Right lung (tissue), 10 donors: ENCODE measurements at places on chromosomes 1 and 21. TPM values are rescaled to one million over a fixed set of nuclear protein-coding genes. Genes with fewer than 3 reads are reported as not detected.
A peak's percentile ranks its signal among the peaks of the same experiment; 100 is the strongest.

- DNase-seq: no peak
Measured at GRCh38 chr1:91454136-91454535, 46.5 kb upstream of the CDC7 start.

DNA sequence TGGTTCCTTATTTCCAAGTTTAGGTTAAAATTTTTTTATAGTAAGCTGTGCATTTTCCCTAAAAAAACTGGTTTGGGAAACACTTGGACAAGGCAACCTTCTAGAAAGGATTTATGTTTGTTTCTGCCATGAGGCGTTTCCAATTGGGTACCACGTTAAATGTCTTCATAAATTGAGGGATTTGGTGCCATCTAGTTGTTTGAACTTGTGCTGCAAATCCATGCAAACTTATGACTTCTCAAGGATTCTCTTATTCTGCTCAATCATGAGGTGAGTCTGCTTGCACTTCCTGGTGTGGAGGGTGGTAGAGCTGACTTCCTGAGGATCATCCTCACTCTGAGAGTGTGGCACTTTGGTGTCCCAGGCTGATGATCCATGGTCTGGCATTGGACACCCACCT lies 123.3 kb downstream of the PCNX2 start:
- DNase-seq: no peak

PGLYRP4 gene
- not detected for polyA plus RNA-seq

DNA sequence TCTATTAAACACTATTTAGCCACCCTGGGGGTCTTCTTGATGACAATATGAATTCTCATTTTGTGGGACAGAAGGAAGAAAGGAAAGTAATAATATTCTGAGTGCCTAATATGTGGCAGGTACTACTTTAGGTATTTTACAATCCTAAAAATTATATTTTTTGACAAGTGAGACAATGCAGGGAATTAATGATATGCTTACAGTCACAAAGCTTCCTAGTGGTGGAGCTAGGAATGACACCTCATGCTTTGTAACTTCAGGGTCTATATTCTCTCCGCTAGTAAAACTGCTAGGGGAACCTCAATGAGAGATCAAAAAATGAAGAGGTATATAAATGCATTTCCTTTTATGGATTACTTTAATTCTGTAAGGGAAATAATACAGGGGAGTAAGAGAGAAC lies 44.3 kb downstream of the TPR start:
- DNase-seq: no peak

DNA sequence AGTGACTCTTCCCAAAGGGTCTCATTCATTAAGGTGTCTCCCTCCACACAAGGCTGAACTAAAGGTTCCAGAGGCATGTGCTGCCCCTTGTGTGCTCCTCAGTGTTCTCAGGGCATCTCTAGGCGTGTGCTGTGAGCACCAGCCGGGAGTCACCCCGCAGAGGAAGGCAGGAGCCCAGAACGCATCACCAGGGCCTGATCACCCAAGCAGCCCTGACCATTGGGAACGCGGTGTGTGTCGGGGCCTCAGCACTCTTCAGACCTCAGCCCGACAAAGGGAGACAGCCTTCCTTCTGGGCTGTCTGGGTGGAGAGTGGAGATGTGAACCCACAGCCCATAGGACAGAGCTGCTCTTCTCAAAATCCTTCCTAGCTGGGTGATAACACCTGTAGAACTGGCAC lies 9.1 kb downstream of the SLC37A1 start:
- DNase-seq: no peak

RGS8 gene
- not detected for polyA plus RNA-seq

COL8A2 gene
- polyA plus RNA-seq: 0.58 TPM

SLAMF9 gene
- polyA plus RNA-seq: not detected

DNA sequence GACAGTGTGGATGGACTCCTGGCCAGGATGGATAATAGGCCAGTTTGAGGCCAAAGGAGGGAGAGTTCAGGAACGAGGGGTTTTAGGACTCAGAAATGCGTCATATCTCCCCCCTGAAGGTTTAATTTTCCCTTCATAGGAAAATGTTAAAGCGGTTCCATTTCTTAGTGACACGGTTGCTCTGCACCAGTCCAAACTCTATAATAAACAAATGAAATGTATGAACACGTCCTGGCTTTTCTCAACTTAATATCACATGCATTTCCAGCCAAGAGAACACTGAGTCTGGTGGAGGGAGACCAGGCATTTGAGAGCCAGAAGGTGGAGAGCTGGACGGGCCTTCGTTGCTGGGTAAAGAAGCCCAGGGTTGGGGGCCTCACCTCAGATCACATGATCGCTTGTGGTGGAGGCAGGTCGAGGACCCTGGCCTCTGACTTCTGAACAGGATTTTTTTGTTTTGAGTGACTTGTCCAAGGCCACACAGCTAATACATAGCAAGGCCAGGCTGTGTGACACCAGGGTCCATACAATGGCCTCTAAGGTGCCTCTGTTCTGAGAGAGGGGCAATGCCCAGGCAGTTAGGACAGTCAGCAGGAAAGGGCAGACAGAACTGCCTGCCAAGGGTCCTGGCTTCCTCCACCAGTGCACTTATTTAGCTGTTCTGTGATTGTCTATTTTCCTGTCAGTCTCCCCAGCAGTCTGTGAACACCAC lies 11.4 kb downstream of the SLC1A7 start:
- no peak for DNase-seq

DNA sequence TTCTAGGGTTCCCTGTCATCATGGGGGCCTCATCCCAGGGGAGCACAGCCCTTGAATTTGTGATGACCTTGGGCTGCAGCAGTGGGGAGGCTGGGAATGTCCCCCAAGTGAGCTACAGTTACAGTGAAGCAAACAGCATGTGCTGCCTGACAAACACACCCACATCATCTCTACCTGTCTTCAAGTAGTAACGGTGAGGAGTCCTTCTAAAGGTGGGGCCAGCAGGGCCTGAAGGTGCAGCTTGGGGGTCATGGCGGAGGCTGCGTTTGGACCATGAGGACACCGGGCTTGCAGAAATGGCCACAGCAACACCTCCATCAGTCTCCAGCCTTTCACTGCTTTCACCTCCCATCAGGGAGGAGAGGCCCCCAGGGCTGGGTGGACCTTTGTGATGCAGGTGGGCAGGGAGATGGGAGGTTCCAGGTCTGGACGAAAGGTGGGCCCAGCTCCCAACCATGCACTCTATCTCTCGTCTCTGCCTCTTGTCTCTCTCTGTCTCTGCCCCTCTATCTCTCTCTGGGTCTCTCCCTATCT lies 55.7 kb downstream of the WNT9A start:
- DNase-seq: no peak

DNA sequence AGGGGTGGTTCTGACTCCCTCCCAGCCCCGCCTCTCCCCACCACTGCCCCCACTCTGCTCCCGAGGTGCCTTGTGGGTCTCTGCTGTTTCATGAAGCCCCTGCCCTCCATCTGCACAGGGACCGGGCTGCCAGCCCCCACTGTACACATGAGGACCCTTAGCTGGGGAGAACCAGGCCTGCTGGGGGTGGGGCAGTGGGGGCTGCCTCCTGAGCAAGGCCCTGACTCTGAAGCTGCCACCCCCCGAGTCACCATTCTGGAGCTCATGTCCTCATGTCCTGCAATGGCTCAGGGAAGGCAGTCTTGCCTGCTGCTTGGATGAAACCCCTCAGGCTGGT lies 8.4 kb downstream of the HES3 start:
- DNase-seq: no peak

FRRS1 gene
- polyA plus RNA-seq: 10.7 TPM

DNA sequence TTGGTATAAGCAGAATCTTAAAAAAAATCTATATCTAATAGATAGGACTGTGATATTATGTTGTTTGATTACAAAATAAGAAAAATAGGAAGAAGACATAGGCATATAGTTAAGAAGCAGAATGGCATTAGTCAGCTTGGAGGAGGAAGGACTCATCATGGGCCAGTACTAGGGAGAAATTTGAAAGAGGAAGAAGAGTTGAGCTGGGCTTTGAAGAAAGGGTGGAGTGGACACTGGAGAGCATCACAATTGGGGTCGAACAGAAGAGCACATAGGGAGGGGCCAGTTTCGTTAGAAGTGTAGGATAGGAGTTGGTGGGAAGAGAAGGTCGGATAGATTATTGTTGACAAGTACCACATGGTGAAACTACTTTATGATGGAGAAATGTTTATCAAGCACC lies 129.3 kb downstream of the CACHD1 start:
- DNase-seq: no peak

DNA sequence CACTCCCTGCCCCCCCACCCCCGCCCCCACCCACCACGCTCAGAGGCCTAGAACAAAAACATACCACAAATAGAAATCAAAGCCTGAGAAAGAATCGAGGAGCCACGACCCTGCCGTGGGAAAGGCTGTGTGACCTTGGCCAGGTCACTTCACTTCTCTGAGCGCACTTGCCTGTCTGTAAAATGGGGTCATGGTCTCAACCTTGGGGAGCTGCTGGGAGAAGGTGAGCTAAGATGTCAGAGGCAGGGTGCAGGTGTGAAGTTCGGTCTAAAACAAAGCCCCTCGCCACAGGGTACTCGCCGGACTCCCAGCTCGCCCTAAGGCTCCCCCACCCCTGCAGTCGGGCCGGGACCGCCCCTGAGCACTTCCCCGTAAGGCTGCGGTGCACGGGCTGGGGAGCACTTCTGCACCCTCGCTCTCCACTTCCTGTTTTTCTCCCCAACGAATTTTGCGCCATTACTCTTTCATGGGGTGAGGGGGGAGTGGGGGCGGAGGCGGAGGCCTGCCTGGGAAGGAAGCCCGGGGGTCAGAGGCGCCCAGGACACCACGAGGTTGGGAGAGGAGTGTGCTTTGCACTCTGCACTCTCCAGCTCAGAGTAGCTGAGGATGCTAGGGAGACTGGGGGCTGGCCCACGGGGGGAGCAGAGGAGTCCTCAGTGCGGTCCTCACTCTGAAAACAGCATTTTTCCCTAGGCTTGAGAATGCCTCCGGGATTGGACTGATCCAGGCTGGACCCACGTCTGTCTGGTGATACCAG lies 21.9 kb upstream of the PIK3CD start:
- no peak for DNase-seq

DYNLT5 gene
- 6.9 TPM for polyA plus RNA-seq

DNA sequence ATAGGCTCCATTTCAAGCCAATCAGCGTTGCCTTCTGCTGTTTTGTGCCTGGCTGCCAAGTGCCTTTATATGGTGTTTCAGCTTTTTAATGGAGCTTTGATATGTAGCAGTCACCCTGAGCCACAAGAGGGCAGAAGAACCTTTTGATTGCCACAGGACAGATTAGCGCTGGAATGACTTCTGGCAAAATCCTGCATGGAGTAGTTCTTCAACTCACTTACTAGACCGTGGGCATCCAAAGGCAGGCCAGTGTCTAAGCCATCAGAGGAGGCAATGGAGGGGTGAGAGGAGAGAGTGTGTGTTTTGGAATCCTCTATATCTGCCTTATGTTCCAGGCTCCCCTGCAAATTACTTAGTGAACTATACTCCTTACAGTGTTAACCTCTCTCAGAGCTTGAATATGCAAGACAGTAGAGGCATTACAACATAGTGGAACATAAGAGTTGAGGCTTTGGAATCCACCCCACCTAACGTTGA lies 56.2 kb downstream of the ST3GAL3 start:
- DNase-seq: peak; percentile 77

DNA sequence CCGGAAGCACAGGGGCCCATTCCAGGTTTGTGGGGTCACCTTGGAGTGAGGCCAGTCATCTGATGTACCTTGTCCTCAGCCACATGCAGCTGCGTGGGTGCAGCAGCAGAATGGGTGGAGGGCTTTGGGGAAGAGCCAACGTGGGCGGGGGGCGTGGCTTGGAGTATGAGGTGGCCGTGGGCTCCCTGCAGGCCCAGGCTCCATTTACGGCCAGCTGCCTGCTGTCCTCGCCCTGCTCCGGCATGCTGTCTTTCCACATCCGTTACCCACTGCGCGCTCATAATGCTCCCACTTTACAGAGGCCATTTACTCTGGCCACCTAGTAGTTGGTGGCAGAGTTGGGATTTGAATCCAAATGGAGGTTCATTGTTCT lies 27.8 kb upstream of the TINAGL1 start:
- DNase-seq: no peak
